ENCODE measurements at places on chromosomes 7 and 10.
A peak's percentile ranks its signal among the peaks of the same experiment; 100 is the strongest.

DNA sequence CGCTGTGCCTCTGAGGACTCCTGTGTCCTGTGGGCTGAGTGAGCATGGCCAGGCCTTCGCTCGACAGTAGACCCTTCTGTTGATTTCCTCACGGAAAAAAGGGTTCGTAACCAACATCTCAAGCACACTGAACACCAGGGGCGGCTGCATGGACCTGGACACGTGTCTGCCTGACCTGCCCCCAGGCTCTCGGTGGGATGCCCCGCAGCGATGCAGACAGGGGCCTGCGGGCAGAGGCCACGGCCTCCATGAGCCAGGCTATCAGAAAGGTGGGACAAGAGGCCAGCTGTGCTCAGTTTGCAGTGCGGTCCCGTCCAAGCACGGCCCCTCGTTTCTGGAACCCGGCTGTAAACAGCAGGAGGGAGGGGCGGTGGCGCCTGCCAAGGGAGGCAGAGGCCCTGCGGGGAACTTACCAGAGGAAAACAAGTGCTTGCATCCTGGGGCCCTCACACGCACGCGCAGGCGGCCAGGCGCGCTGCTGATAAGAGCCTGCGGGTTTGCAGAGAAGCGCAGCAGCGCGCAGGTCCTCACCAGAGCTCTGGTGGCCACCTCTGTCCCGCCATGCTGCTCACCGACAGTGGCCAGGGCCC lies 10.6 kb downstream of the GPR146 start:
- DNase-seq = no peak

DNA sequence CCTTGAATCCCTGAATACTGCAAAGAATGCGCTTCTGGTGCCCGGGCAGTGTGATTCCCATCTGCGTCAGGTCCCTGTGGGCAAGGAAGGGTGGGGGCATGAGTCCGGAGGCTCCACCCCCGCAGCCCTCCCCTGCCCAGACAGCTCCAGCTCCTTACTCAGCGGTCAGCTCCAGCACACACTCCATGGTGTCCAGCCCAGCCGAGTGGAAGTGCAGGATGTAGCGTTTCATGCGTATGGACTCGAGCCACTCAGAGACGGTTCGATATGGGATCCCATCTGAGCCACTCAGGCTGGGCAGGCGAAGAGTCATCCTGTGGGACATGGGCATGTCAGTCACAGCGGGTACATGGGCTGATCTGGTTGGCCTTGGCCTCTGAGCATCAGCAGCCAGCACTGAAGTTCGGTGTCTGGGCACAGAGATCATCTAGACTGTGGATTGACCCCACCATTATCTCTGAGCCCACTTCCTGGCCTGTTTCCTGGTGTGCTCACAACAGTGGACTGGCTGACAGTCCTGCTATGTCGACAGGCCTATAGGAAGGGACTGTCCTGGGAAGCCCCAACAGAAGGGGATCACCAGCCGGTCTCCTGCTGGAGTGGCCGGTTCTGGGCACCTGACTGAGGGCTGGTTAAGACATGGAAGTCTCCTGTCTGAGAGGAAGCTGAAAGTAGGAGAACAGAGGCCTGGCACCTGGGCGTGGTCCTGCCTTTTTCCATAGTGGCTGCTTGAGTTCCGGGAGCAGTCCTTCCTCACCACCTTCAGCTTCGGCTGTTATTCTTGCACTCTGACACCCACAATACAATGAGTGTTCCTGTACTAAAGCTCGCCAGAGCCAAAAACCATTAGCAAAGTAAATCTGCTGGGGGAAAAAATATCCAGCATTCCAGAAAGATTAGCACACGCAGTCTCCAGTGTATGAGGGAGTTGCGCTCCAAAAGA lies 10.6 kb downstream of the ZYX start:
- no peak for DNase-seq

GRCh38 chr7:44505595-44505994 lies 15.1 kb upstream of the NUDCD3 start:
- DNase-seq = no peak

DNA sequence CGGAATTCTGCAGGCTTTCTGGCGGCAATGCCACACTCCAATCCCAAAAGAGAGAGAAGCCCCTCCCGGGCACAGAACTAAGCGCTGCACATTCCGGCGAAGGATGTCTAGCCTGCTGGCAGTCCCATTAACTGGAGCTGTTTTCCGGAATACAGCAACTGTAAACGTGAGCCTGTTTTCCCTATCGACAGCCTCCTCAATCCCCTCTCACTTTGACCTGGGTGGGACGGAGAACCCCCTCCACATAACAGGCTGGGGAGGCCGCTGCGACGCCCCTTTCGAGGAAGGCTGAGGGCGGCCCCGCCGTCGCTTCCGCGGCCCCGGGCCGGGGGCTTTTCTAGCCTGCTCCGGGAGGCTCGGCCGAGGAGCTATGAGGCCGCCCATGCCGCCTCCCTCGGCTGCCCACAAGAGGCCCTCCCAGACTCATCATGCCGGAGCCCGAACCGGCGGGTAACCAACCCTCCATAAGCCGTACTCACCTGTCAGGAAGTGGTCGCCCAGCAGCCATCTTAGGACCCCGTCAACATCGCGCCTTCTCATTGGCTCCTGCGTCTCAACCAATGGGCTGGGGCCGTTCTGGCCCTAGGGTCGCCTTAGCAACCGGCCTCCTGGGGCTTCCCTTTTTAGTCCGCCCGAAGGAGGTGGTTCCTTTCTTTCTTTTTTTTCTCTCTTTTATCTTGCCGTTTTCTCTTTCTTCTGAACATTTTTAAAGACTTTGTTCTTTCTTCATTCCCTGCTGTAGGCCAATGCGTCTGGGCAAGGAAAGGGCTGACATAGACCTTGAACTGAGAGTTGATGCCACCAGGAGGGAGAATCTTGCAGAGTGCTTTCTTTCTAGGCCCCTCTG lies at the start of gene FAM204A:
FAM204A (minus strand) TSS at position 534 of the 847 bp plus-strand sequence. CDS start 5,909 bp downstream, outside the sequence.
- peak; percentile 71 for DNase-seq

- DNase-seq = no peak
Observed at GRCh38 chr7:7486362-7486761, 49.3 kb downstream of the COL28A1 start.

- no peak for DNase-seq
Observed at GRCh38 chr10:132944510-132944909, 2.1 kb upstream of the CFAP46 start.

GRCh38 chr10:77072836-77073662 lies 564.6 kb downstream of the KCNMA1 start:
- no peak for DNase-seq

- DNase-seq = no peak
Observed at GRCh38 chr7:85705076-85705475, 518.2 kb upstream of the SEMA3D start.

DNA sequence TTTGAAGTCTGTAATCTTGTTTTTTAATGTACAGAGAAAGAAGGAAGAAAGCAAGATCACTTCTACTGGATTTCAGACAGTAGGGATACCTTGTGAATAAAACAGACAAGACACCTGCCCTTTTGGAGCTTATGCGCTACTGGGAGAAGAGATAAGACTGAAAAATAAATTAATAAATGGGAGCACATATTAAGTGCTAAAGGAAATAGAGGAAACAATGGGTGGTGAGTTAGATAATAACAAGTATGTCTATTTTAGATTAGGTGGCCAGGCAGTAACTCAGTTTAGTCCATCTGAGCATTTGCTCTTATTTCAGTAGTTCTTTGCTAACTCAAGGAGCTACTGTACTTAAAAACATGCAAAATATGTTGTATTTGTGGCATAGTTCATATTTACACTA lies 15.9 kb downstream of the MIOS start:
- no peak for DNase-seq

- DNase-seq = no peak
Observed at GRCh38 chr10:102633287-102633686, 11.0 kb upstream of the TRIM8 start.

- no peak for DNase-seq
Observed at GRCh38 chr10:95276367-95277200, 14.2 kb downstream of the PDLIM1 start.

DNA sequence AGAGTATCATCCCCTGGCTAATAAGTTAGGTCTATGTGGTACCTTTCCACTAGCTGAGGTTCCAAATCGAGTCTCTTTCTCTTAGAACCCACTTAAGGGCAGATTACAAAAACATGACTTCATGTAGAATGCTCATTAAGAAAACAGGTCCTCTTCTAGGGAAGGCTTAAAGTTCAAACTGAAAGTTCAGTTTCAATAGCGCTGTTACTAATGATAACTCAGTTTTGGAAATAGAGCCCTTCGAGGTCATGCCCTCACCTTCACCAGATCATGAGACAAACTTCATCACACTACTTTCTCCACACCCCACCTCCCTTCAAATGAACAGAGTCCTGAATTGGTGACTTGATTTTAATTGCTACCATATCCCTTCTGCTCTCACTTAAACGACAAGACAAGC lies 26.2 kb downstream of the HGF start:
- DNase-seq = no peak

GRCh38 chr10:129958629-129959543 lies 5.2 kb downstream of the EBF3 start:
- DNase-seq = no peak

DNA sequence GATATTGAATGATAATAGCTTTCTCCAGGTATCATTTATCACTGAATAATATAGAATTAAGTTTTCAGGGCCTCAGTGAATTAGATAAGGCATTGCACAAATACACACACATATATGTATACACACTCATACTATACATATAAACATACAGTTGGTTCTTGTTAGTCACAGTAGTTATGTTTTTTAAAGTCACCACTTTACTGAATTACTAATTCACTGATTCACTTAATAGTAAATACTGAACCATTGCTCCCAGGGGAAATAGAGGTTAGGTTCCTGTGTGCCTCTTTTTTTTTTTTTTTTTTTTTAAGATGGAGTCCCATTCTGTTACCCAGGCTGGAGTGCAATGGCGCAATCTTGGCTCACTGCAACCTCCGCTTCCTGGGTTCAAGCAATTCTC lies 33.6 kb downstream of the PRR15 start:
- DNase-seq = no peak

- DNase-seq = no peak
Observed at GRCh38 chr7:95925971-95926370, 153.6 kb downstream of the DYNC1I1 start.

- no peak for DNase-seq
Observed at GRCh38 chr10:12638781-12639180, 289.4 kb downstream of the CAMK1D start.

GRCh38 chr7:91543646-91544045 lies 279.4 kb downstream of the FZD1 start:
- no peak for DNase-seq

DNA sequence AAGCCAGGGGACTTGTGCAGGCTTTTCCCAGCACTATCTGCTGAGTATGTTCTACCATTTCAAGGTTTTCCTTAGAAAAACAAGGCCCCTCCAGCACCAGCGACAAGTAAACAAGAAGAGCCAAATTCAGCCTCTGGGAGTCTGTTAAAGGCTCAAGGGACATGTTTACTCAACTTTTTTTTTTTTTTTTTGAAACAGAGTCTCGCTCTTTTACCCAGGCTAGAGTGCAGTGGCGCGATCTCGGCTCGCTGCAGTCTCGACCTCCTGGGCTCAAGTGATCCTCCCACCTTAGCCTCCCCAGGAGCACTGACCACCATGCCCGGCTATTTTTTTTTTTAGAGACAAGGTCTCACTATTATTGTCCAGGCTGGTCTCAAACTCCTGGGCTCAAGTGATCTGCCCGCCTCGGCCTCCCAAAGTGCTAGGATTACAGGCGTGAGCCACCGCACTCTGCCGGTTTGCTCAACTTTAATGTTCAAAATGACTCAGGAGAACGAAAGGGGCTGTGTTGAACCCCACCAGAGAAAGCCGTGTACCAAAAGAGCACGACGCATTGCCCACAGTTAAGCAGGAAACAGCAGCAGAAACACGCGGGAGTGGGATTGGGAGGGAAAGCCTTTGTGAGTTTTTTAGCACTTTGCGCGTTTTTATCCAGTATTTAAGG lies 772 bp downstream of the PRDX3 start:
- DNase-seq = no peak

DNA sequence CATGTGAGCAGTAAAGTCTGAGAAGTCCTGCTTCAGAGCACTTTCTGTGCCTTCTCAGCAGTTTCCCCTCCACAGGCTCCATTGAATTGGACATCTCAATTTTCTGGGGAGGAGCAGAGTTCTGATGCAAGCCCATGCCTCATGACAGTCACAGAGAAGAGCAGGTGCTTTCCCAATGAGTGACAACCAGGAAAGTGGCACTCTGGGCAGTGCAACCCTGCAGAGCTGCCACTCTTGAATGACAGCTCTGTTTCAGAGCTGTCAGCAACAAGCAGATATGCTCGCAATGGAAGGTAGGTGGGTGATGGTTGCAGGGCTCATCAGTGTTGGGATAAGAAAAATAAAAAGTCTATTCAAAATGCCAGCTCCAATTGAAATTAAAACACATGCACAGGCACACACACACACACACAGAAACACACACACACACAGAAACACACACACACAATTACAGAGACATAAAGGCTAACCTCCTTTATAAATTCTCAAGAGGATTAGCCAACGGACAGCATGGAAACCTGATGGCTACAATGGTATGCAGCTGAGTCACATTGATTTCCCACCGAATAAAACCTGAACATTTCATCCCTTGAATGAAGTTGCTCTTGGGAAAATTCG lies 50.5 kb downstream of the C10orf67 start:
- no peak for DNase-seq

DNA sequence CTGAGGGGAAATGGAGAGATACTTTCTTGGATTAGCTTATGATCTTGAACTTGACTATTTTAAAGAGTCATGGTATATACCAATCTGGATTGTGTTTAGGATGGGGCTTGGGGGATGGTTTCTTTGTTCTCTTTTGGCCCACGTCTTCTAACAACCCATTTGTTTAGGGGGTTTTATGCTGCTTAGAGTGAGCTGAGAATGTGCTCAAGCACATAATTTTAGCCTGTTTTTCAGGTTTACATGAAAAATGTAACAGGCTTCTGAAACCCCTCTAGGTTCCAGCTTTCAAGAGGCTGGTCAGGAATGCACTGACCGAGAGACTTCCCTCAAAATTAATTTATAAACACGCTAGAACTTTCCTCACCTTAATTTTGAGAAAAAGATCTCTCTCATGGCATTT lies 94.3 kb downstream of the AUTS2 start:
- DNase-seq = no peak

DNA sequence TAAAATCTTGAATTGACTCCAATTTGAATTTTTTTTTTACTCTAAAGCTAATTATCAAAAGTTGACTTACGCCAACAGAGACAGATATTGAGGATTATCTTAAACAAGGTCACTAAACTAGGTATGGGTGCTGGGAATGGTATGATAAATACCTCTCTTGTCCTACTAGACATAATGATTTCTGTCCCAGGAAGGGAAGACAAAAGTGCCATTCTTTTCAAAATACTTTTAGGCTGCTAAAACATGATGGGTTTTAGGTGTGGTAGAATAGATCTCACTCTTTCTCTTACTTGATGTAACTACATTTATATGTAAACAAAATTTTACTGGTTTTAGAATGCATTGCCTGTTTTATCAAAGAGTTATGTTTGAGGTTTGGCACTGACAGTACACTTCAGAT lies 15.1 kb downstream of the TMEM60 start:
- no peak for DNase-seq

GRCh38 chr7:113331155-113331898 lies 213.0 kb upstream of the SMIM30 start:
- no peak for DNase-seq

- DNase-seq = no peak
Observed at GRCh38 chr10:103080891-103081581, 112.0 kb downstream of the NT5C2 start.
